Vagina (tissue), 2 donors: ENCODE measurements at places on chromosomes 7 and 10.

- no peak for DNase-seq
Observed at GRCh38 chr7:87506246-87507180, 31.0 kb upstream of the ABCB4 start.

DNA sequence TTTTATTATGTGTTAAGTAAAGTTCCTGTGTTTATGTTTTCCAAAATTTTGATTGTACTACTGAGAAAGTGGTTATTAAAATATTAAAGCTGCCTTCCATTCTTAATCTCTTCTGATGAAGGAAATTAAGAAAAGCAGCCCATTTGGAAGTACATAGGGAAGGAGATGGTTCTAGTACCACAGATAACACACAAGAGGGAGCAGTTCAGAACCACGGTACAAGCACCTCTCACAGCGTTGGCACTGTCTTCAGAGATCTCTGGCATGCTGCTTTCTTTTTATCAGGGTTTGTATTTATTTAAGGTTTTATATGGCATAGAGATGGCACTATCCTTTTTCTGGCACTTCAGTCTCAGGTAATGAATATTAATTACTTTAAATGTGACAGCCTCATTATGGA, 111.6 kb downstream of the PHTF2 start:
- no peak for DNase-seq

DNA sequence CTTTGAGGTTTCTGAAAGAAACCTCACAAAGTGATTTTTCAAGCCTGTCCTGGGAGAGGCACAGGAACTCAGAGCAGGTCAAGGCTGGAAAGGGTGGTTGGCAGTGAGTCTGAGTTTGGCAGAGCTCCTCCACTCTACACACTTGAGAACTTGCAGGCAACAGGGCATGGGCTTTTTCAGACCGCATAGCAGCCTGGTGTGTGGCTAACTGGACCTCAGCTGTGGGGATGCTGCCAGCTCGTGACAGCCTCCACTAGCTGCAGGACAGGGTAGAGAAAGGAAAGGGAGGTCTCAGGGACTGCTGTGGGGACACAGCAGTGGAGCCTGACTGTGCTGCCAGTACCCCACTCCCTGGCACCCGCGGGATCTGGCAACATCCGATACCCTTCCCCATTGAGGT, 2.6 kb downstream of the CDHR1 start:
- DNase-seq, result no peak

DNA sequence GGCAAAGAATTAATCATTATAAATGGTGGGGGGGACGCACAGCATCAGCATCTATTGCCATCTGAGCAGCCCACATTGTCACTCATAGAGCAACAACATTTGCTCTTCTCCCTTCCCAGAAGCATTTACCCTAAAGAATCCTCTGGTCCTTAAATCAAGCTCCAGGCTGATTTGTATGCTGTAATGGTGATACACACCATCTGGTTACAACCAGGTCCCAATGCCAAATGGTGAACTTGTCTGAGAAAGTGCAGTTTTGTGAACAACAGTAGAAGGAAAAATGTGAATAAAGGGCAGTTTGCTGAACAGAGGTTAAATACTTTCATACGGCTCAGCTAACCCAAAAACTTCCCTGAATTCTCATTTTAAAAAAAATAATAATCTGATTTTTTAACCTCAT, 38.8 kb upstream of the TCF7L2 start:
- DNase-seq, result no peak

DNA sequence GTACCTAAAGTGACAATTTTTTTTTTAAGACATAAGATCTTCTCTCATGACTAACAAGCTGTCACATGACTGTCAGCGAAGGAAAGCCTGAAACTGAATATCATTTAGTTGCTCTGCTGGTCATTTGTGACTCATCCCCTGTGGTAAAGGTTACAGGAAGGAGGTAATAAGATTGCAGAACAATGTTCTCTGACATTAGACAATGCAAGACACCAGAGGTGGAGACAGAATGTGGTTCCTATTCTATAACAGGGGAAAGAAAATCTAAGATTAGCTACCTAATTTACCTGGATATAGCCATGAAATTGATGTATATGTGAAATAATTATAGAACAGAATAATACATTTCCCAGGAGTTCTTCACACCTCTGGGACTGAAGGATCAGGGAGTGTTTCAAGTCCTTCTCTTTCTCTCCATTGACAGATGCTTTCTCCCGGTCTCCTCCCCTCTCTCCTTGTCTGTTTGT, 47.7 kb downstream of the LRGUK start:
- no peak for DNase-seq

DNA sequence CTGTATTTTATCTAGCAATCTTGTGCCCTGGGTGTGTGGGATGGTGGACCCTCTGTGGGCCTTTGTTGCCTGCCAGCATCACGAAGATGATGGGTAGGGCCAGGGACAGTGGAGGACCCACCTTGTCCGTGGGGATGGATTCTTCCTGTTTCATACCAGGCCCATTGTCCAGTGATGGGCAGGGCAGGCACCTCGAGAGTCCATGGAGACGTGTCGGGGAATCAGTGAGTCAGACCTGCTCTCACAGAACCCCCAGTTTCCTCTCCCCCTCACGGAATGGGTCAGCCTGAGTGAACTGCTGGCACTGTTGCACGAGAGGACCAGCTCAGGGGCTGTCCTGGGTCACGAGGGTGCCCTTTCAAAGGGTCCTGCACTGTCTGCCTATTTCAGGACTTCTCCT, 401.2 kb downstream of the RPS24 start:
- DNase-seq, result no peak

GRCh38 chr10:27500096-27500495, 4.0 kb upstream of the RAB18 start:
- DNase-seq, result no peak

GRCh38 chr7:17474724-17475344, 176.4 kb downstream of the AHR start:
- DNase-seq, result no peak

GRCh38 chr7:108824840-108825580, 255.3 kb downstream of the DNAJB9 start:
- no peak for DNase-seq

DNA sequence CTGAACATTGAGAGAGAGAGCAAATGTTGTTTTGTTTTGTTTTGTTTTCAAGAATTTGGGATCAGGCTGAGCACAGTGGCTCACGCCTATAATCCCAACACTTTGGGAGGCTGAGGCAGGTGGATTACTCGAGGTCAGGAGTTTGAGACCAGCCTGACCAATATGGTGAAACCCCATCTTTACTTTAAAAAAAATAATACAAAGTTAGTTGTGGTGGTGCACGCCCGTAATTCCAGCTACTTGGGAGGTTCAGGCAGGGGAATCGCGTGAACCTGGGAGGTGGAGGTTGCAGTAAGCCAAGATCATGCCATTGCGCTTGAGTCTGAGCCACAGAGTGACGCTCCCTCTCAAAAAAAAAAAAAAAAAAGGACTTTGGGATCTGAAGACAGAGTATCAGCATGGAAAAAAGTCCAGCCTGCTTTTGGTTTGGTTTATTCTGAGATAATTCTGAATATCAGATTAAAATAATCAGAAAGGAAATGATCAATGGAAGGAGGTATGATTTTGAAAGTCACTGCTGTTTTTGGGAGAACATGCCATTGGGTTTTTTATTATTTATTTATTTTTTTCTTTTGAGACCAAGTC, 1.9 kb upstream of the ITIH2 start:
- DNase-seq, result no peak

- no peak for DNase-seq
Observed at GRCh38 chr10:30816820-30817171, 187.2 kb upstream of the LYZL2 start.

DNA sequence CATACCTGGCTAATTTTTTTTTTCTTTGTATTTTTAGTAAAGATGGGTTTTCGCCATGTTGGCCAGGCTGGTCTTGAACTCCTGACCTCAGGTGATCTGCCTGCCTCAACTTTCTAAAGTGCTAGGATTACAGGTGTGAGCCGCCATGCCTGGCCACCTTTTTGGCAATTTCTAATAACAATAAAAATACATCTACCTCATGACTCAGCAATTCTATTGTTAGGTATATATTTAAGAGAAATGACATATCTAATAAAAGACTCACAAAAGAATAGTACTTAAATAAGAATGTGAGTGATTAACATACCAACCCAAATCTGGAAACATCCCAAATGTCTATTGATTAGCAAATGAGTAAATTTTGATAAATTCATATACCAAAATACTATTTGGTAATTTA, 103.6 kb upstream of the PPP1R9A start:
- DNase-seq, result no peak

- no peak for DNase-seq
Observed at GRCh38 chr10:24857031-24857725, 95.2 kb downstream of the PRTFDC1 start.

DNA sequence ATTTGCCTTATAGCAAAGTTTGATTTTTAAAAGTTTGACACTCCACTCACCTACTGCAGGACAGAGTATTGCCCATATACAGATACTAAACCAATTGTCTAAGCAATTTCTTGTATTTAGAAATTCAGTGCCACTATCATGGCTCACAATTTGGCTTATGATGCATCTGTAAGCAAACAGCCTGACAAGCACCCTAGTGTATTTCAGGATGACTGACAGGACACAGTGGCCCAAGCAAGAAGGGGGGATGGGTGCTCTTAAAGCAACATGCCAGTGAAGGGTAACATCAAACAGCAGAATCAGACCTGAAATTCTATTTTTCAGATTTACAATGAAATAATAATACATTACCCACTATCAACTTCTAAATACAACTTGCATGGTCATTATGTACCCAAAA, 30.5 kb downstream of the CTNNA3 start:
- no peak for DNase-seq

DNA sequence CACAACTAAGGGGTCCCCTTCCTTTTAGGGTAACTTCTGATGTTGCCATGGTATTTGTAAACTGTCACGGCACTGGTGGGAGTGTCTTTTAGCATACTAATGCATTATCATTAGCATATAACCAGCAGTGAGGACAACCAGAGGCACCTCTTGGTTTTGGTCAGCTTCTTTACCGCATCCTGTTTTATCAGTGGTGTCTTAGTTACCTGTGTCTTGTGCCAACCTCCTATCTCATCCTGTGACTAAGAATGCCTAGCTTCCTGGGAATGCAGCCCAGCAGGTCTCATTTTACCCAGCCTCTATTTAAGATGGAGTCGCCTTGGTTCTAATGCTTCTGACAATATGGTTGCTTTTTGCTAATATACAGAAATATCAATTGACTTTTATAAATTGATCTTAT, 54.9 kb downstream of the AHCYL2 start:
- DNase-seq, result no peak

DNA sequence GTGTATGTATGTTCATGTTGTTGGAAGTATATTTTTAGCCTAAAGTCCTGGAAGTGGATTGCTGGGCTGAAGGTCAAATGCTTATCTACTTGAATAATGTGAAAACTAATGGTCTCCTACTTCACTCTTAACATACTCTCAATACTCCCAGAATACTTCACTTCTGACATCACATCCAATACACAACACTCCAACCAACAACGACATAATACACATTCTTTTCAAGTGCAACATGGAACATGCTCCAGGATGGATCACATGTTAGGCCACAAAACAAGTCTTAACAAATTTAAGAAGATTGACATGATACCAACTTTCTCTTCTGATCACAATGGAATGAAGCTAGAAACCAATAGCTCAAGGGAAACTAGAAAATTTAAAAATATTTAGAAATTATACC, 126.9 kb upstream of the ADCY1 start:
- DNase-seq, result no peak

- no peak for DNase-seq
Observed at GRCh38 chr10:60916025-60916424, 28.0 kb downstream of the RHOBTB1 start.

DNA sequence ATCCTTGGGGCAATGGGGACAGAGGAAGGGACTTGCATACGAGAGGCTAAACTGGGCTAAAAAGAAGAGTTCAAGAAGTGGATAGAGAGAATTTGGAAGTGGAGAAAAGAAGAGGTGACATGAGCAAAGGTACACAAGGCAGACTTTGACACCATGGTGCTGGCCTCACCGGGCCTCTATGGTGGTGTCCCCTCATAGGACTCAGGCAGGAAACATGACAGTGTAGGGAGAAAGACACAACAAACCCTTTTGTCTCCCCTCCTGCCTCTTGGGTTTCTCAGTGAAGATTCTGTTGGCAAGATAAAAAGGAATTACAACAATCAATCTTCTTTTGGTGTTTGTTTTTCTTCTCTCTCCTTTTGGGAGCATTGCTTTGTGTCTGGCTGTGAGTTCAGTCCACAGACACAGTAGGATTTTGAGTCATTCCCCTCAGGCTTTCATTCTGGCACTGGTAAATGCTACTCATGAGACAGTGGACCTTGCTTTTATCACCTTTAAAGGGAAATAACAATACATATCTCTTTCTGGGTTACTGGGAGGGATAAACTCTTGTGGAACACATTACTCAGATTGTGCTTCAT, 827.7 kb downstream of the TNS3 start:
- DNase-seq, result no peak

GRCh38 chr7:53521638-53522184, 486.3 kb downstream of the POM121L12 start:
- no peak for DNase-seq

GRCh38 chr7:1843921-1844335, 173.9 kb downstream of the ELFN1 start:
- DNase-seq, result no peak

- peak; percentile 92 for DNase-seq
Observed at GRCh38 chr7:51647931-51648351, 331.3 kb upstream of the COBL start.

DNA sequence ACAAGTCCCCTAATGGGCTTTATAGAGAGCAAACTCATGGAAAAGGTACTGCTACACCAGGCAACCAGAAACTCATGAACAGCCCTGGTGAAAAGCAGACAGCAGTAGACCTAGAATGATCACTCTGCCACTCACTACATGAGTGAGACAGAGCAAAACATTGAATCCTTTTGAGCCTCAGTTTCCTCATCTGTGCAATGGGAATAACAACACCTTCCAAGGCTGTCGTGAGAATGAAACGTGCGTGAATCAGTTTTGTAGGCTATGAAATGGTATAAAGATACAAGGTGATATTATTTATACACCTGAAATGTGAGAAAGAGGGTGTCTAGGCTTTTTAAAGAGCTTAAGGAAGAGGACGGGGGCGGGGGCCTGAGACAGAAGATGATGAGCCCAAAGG, 14.3 kb upstream of the PROSER2 start:
- no peak for DNase-seq

DNA sequence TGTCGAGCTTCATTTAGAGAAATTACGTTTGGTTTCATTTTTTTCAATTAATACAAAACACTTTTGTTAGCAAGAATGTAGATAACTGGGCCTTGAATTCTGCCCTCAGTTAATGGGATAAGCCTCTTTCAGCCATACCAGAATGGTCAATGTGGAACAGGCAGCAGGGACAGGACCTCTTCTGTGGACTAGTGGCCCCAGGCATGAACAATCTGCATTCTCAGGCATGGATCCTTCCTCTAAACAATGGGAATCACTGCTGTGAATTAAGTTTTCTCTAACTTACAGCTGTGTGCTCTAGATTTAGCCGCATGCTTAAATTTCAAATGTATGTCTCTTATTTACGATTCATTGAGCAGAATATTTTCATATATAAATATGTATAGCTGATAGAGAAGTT, 237.7 kb upstream of the PRKCQ start:
- DNase-seq, result no peak

DNA sequence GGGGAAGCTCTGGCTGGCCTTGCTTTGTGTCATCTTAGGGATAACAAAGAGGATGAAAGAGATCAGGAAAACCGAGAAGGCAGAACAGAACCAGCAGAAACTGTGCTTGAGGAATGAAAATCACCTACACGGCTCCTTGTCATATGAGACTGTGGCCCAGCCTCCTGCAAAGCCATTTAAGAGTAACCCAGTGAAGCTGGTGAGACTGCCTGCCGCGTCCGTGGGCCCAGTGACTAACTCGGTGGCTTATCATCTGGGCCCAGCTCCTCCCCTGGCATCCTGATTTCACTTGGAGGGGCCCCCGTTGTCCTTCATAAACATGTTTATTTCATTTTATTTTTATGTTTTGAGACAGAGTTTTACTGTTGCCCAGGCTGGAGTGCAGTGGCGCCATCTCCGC, 30.7 kb downstream of the HTRA1 start:
- DNase-seq, result no peak
